Uterine smooth muscle cell (primary cell): ENCODE measurements at places on chromosomes 13 and 19. TPM values are rescaled to one million over a fixed set of nuclear protein-coding genes. Genes with fewer than 3 reads are reported as not detected.

The RXFP2 gene
- total RNA-seq = not detected in 2 replicates

The SYCN gene
- not detected in 2 replicates for total RNA-seq

The SIAH3 gene
- under 0.01 TPM in 2 replicates for total RNA-seq

The SIGLEC9 gene
- 0.44 TPM in 1 of 2 replicates, not detected in the other for total RNA-seq

The ZNF554 gene
- 1.9 and 3.6 TPM in 2 replicates for total RNA-seq

The DHDH gene
- total RNA-seq = not detected in 2 replicates

The PRODH2 gene
- total RNA-seq = not detected in 2 replicates

The TMEM221 gene
- 0.25 TPM in 1 of 2 replicates, not detected in the other for total RNA-seq

The MBD3L3 gene
- total RNA-seq = not detected in 2 replicates

The ZNF583 gene
- total RNA-seq = 5.8 and 7.7 TPM in 2 replicates
